ENCODE measurements at places on chromosomes 1 and 21. TPM values are rescaled to one million over a fixed set of nuclear protein-coding genes. Genes with fewer than 3 reads are reported as not detected.

MASP2 gene
- total RNA-seq: 0.34 TPM

RNASEL gene
- 20.2 TPM for total RNA-seq

THEMIS2 gene
- total RNA-seq: 53.3 TPM

RSPH1 gene
- 0.14 TPM for total RNA-seq

GRCh38 chr21:35470522-35470921, 421.4 kb upstream of the RUNX1 start:
- DNase-seq: no peak

DNA sequence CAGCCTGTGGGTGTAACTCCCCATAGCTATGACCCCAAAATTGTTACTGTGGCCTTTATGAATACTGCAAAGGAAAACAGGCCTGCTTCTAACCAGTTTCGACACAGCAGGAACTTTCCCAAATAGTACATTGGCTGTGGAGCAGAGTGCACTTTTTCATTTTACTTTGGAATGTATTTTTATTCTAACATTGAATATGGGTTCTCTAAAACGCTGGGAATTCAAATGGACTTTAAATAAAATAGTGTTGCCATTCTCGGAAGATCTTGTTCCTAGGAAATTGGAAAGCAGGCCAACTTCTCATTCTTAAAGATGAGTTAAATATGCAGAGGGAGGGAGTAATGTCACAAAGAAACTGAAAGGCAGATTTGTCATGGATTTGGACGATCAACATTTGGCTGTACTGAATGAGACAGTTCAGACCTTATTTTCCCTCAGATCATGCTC, 39.6 kb upstream of the ARHGAP29 start:
- no peak for DNase-seq

DNA sequence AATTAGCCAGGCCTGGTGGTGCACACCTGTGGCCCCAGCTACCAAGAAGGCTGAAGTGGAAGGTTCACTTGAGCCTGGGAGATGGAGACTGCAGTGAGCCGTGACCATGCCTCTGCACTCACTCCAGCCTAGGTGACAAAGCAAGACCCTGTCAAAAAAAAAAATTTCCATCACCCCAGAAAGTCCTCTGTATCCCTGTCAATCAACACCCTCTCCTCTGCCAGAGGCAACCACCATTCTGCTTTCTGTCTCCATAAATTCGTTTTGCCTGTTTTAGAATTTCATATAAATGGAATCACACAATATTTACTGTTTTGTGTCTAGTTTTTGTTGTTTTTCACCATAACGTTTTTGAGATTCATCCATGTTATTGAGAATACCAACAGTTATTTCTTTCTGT, 141.6 kb upstream of the SLC45A1 start:
- DNase-seq: no peak

GRCh38 chr1:24771574-24771973, 26.3 kb downstream of the CLIC4 start:
- DNase-seq: no peak

DNA sequence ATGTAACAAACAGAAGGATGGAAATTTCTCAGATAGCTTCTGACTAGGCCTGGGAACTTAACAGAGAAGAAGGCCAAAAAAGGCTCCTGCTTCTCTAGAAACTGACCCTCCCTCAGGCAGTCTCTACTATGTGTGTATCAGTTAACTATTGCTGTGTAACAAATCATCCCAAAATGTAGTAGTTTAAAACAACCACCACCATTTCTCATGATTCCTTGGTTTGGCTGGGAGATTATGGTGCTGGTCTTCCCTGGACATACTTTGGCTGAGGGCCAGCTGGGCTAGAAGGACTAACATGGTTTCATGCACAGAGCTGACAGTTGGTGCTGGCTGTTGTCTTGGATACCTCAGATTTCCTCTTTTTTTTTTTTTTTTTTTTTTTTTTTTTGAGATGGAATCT, 26.2 kb upstream of the CNN3 start:
- no peak for DNase-seq

DNA sequence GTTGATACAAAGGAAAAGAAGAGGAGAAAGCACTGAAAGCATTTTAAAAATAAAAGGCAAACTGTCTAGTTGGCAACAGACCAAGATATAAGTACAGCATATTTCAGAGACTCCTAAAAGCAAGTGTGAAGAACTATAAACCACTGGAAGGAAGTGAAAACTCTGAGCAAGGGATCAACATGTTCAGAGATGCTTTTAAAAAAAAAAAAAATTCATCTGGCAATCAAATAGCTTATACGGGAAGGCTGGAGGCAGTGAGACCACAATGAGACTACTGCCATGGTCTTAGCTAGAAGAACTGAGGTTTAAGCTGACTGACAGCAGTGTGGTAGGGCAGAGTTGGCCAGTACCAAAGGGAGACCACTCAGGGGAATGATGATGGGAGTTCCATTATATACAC, 124.3 kb downstream of the VAV3 start:
- DNase-seq: no peak

DNA sequence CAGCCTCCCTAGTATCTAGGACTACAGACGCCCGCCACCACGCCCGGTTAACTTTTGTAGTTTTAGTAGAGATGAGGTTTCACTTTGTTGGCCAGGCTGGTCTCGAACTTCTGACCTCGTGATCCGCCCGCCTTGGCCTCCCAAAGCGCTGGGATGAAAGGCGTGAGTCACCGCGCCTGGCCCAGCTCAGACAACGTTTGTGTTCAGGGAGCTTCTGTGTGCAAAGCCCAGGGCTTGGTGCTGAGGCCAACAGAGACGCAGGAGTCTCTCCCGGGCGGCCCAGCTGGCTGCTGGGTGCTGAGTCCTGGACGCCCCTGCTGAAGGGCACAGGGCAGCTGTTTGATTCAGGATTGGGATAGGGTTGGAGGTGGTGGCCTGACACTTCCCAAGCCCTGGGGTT, 3.0 kb downstream of the PRKCZ start:
- no peak for DNase-seq

DNA sequence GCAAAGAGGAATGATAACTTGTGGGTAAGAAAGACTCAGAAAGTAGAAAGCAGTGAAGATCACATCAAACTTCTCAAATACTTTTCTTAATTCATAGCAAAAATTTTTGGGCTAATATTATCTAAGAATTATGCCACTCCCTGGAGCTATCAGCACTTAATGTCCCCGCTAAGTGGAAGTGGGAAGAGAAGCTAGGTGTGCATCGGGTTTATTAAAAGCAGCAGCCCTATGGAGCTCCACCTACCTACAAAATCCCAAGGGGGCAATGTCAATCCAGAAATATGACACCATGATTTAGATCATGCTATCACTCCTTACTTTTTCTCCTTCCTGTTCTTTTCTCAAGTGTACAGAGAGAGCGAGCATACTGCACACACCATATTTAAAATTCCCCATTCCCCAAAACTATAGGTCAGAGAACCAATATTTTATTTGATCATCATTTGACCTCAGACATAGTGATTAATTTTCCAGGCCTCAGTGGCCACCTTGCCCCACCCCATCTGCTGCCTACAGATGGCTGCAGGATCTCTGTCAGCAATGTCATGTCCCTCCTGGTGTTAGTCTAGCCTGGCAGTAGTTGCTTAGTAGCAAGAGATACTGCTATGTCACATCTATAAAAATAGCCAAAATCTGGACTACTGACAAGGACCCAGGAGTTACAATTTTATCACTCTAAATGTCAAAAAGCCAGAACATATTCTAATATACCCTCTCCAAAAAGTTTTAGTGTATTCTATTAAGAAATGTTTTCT, 66.6 kb downstream of the MAP3K21 start:
- DNase-seq: no peak

DNA sequence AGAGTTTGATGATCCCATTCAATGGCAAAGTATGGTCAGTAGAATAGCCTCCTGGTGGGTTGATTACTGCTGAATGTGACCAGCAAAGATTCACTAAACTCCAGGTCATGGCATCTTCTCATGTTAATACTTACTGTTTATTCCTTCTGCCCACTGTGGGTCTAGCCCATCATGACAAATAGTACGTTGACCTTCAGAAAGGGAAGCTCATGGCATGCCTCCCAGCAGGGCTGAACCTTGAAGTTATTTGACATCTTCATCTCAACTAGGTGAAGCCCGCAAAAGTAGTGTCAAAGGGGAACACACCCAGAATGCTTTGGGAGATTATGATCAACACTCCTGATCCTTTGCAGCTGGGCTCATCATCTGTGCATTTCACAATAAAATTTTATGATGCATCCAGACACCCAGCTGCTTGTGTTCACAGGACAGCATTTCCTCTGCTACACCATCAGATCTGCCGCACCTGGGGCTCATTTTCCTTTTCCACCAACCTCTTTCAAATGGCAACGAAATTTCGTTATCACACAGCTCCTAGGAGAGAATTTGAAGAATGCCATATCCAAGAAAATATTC, 49.6 kb downstream of the HLX start:
- no peak for DNase-seq

GRCh38 chr21:42534421-42535378, 21.0 kb downstream of the SLC37A1 start:
- no peak for DNase-seq

- no peak for DNase-seq
Observed at GRCh38 chr21:14707511-14708020, 161.5 kb upstream of the SAMSN1 start.

GRCh38 chr1:54955359-54955758, 25.1 kb upstream of the TMEM61 start:
- DNase-seq: no peak

DNA sequence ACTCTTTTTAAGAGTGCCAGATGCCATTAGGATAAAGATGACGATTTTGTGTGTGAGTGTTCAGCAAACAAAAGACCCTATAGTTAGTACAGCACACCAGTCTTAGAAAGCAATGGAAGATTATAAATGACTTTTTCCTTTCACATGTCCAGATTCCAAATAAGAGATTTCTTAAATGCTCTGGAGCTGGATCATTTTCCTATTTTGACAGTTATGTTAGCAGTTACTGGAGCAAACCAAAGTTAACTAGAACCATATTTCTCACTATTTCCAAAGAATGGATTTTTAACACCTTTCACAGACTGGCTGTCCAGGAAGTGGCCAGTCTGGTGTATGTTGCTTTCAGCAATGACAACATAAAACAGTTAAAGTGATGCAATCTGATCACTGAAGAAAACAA, 905.8 kb upstream of the ADGRL2 start:
- no peak for DNase-seq

Data from naive thymus-derived CD8-positive, alpha-beta T cell (primary cell).